Stimulated activated CD8-positive, alpha-beta memory T cell treated with anti-CD3 and anti-CD28 coated beads, Interleukin-2, amount 100 ng/mL, for 1 hour (primary cell): ENCODE measurements at places on chromosomes 2 and 18.

DNA sequence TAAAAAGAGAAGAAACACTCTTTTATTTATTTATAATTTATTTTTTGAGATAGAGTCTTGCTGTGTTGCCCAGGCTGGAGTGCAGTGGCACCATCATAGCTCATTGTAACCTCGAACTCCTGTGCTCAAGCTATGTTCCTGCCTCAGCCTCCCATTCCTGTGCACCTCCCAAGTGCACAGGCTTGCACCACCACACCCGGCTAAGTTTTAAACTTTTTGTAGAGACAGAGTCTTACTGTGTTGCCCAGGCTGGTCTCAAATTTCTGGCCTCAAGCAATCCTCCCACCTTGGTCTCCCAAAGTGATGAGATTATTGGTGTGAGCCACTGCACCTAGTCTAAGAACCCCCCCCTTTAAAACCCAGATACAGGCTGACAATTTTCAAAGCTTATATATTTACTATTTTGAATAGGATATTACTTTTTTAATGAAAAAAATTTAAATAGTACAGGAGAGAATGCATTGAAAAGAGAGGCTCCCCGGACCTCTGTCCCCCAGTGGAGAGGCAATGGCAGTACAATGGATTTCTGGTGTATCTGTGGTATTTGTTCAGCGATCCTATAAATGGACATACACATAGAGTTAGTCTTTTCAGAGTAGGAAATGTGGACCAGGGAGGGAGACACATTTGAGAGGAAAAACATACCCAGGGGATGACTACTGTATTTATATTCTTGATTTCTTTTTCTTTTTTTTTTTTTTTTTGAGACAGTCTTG is 48.1 kb upstream of the CNOT11 start:
- no peak for DNase-seq

DNA sequence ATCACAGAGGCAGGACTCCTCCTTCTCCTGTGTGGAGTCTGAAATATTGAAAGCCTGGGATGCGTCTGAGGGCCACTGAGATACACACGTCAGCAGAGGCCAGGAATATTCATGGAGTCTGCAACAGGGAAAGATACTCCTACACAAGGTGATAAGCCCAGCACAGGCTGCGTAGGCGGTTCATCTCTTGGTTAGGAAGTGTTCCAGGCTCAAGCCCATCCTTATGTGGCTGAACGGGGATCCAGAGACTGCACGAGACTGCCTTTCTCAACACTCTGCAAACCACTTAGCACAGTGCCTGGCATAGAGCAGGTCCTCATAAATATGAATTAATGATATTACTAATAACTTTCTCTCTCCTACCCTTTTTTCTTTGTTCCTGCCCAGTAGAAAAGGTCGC is 29.2 kb upstream of the AGPS start:
- DNase-seq: no peak

GRCh38 chr2:73728043-73728442 is 9.1 kb downstream of the TPRKB start:
- DNase-seq: no peak

GRCh38 chr18:21706386-21706865 is 1.9 kb upstream of the ABHD3 start:
- DNase-seq: no peak

DNA sequence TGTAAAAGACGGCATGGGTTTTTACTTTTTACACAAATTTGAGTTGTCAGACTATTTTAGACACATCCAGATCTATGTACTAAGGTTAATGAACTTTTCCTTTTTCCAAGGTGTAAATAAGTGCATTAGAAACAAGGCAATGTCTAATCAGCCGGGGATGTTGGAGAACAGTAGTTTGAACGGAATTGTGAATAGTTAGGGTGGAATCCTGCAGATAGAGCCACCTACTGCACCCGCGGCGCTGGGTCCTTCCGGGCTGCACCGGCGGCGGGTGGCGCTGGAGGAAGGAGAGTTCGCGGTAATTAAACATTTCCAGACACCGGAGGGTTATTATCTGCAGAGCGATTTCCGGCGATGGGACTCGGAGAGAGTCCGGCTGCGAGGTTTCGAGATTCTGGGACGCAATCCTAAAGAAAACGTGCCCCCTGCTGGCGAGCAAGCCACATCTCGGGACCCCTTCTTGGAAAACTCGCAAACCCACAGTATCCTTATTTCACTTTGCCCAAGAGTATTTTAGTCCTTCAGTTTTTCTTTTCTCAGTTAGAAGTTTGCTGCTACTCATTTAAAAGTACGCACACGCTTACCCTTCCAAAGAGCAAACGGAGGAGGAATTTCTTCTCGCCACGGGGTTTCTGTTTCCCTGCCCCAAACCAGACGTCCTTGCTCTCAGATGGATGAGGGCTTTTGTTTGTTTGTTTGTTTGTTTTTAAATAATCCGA is 4.5 kb upstream of the OSR1 start:
- DNase-seq: no peak

DNA sequence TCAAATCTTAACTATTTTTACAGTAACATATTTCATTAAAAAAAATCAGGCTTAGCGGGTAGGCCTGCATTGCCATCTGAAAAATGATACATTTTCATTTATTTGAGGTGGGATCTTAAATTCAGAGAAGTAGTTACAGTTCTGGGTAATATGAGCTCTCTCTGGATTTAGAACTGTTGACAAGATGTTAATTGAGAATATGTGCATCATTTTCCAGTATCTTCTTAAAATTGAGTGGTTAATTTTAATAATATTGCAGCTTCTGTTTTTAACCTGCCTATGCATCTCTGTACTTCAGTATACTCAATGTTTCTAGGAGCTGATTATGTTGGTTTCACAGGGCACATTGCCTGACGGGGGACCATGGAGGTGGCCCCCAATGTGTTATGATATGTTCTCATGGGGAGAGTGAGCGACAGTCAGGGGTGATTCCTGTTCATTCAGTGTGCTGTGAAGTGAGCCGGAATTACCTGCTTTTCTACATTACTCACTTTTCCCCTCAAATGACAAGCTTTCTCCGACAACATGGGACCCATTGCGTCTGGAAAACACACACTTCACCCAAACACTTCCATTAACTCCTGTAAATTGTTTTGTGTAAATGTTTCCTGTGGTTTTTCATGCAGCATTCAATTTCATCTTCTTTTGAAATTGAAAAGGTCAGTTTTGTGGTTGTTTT is 406.2 kb downstream of the MTX2 start:
- no peak for DNase-seq

DNA sequence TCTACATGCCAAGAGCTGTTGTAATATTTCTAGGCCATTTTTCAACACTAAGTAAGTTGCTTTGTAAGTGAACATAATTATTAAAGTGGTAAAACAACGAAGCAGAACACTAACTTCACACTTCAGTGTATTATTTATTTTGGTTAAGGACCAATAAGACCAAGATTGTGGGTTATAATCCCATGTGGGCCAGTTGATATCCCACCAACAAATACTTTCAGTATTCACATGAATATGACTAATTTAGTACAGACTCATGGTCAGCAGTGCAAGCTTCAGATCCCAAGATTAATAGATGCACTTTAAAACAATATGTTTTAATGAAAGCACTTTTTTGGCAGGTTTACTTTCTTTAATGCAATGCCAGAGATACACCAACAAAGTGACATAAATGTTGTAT is 154.3 kb downstream of the LCLAT1 start:
- DNase-seq: no peak

DNA sequence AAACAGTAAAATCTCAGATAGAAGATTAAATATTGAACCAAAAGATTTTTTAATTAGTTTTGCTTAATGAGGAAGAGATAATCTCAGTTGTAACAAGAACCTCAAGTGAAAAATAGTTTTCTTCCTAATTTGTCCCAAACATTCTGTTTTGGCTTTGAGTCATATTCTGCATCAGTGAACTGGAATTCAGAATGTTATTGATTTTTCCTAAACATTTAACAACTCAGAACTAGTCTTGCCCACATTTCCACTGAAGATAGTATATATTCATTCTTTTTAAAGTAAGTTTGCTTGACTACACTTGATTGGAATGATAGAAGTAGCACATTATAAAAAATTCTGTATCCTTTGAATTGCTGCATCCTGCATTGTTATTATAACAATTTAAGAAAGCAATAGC is 85.7 kb upstream of the UGP2 start:
- DNase-seq: no peak

GRCh38 chr2:239383036-239383758 is 17.6 kb downstream of the HDAC4 start:
- no peak for DNase-seq

DNA sequence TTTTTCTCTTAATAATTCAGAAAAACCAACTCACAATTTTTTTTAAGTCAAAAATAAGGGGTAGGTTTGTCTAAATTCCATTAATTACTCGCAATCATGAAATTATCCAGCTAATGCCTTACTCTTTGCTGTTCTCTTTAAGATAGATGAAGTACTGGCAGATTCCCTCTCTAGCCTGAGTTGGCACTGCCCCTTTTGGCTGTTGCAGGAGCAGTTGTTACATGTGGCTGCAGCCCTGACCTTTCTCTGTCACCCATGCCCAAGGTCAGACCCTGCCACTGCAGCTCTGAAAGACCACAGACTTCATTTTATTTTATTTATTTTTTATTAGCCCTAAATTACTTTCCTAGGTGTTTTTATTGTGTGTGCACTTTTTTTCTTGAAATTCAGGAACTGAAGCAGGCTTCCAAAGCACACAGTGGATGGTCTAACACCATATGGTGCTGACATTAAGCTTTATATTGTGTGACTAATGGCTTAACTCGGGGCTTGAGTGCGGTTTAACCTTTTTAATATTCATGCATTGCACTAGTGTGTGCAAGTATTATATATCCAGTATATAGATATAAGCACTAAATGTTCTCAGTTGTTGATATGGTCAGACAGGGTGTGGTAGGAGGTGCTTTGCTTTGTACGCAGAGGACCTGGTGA is 313.0 kb downstream of the CDH2 start:
- DNase-seq: no peak

GRCh38 chr2:3288470-3289170 is 89.0 kb downstream of the EIPR1 start:
- DNase-seq: no peak

- DNase-seq: no peak
Observed at GRCh38 chr2:650343-651310, 26.6 kb downstream of the TMEM18 start.

DNA sequence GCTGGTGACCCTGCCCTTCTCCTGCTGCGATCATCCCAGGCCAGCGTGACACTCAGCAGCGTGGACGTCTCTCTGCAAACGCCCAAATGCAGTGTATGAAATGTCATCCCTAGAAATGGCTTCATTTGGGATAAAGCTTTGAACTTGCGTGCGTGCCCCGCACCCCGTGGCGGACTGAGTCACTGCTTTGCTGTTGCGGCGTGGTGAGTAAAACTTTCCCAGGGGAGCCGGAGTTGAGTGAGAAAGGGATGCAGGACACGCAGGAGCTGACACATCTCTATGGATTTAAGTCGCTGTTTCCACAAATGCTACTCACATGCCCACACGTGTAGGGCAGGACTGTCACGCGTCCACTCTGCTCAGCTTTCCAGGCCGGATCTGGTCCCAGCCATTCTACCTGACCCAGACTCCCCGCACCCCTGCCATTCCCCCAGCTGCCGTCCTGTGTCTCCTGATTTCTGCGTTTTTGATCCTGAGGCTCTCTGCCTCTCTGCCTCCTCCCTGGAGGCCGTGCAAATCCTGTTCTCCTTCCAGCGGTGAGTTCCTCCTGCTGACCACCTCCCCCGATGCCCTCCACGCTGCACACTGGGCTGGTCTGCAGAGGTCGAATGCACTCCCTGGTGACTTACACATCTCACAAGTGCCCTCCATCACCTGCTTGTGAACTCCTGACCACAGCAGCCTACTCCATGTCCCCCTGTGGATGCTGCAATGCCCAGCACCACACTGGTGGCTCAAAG is 88.9 kb downstream of the MBP start:
- no peak for DNase-seq

DNA sequence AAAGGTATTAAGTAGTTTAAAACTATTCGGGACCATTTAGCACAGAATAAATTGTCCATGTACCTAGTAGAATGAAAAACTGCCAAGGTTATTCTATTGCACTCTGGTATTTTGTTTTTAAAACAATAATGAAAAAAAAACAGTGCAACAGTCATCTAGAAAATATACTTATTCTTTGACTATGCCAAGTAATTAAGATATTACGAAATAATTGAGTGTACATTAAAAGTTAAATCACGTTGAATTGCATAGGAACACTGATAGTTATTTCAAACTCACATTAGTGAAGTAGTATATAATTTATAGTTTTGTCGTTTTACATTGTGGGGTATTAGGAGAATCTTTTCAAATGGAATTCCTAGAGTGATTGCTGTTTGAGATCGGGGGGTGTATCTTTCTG is 20.1 kb downstream of the R3HDM1 start:
- DNase-seq: no peak

DNA sequence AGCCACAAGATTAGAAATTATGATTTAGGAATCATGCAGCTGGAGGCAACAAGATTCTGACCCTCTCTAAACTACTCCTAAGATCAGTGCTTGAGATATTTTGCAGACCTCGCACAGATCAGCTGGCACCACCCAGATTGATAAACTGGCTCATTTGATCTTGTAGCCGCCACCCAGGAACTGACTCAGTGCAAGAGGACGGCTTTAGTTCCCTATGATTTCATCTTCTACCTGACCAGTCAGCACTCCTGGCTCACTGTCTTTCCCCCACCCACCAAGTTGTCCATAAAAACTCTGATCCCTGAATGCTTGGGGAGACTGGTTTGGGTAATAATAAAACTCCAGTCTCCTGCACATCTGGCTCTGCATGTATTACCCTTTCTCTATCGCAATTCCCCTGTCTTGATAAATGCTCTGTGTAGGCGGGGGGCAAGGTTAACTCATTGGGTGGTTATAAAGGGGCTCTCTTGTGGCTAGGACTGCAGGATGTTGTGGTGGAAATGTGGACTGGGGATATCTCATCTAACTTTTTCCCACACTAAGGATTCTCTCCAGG is 96.1 kb downstream of the ARL6IP6 start:
- DNase-seq: no peak

- DNase-seq: no peak
Observed at GRCh38 chr2:69581774-69582581, 61.6 kb downstream of the AAK1 start.

GRCh38 chr18:69882965-69883668 is 64.6 kb downstream of the CD226 start:
- no peak for DNase-seq

DNA sequence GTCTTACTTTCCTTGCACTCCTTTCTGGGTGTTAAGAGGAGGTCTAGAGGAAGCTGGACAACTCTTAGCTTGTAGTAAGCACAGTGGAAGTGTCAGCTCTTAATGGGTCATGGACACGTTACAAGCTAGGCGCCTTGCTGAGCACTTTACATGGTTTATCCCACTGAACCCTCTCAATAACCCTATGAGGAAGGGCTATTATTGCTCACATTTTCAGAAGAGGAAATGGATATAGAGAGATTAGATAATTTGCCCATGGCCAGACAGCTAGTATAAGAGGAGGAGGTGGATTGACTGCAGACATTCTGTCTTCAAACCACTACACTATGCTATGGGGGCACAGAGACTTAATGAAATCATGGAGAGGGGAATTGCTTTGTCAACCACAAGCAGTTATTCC is 8.3 kb upstream of the IL1RN start:
- no peak for DNase-seq

GRCh38 chr2:241988146-241988545 is 118.6 kb downstream of the RTP5 start:
- DNase-seq: no peak

GRCh38 chr2:161994761-161995520 is 79.1 kb downstream of the DPP4 start:
- DNase-seq: no peak

GRCh38 chr2:207505171-207505570 is 24.6 kb upstream of the CREB1 start:
- no peak for DNase-seq

- no peak for DNase-seq
Observed at GRCh38 chr18:8910843-8911242, 191.7 kb upstream of the NDUFV2 start.
